ENCODE measurements at places on chromosomes 5 and 9.

GRCh38 chr5:71757590-71758543, 38.8 kb downstream of the CARTPT start:
- peak; percentile 61 for DNase-seq

GRCh38 chr5:143174714-143175398, 228.6 kb downstream of the NR3C1 start:
- DNase-seq, result no peak

DNA sequence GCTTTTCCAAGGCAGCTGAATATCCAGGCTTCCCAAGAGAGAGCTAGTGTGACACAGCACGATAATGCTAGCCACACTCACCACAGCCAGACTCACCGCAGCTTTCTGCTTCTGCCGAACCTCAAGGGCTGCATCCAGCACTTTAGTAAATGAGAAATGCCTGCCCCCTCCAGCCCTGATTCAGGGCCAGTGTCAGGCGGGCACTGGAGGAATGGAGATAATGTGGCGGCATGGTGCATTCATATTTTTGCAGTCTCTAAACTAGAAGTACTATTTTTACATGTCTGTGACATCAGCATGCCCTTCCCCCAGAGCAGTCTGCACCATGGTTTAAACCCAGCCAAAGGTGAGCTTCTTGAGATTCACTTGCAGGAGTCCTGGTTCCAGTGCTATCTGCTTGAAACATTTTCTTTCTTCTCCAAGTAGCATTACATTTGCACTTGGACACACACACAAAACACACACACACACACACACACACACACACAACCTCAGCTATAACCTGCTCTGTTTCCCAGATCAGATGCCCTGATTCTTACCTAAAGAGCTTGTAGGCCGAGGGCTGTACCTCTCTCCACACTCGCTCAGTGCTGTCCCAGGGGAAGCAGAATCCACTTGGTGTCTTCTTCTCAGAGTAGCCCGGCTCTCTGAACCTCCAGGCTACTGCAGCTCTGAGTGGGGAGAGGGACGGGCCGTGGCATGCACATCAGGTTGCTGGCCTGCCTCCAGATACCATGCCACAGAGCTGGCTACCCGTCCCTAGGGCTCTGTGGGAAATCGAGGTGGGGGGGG, at the start of gene FGF1:
FGF1 (minus strand) TSS at position 673 of the 792 bp plus-strand sequence. CDS start 71,963 bp downstream, outside the sequence.
- DNase-seq, result no peak

DNA sequence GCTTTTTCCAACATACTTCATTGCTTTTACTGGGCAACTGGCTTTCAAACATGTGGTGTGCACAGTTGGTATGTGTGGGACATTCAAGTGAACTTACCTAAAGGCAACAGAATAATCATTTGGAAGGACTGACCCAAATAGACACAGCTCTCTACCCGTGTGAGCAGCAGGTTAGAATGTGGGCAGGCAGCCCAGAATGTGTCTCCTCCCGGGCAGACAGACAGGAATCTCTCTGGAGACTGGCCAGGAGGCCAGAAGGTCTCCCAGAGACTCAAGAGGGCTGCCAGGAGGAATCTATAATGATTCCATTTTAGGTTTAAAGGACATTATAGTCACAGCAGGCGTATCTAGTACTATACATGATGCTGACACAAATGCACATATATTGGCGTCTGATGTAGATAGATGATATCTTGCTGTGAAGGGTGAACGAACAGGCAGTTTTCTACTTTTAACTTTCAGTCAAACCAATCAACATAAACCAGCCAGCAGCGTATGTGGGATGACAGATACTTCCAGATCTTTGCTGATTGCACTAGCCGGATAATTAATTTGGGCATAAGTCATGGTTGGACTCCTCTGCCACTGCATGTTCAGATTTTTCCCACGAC, 297.4 kb upstream of the ZNF608 start:
- DNase-seq, result no peak

GRCh38 chr9:36892279-36892678, 141.8 kb downstream of the PAX5 start:
- no peak for DNase-seq

- no peak for DNase-seq
Measured at GRCh38 chr5:68112658-68113057, 102.9 kb upstream of the PIK3R1 start.

- DNase-seq, result no peak
Measured at GRCh38 chr5:131563434-131564228, 71.4 kb downstream of the RAPGEF6 start.

GRCh38 chr5:73694089-73694488, 68.1 kb downstream of the ARHGEF28 start:
- no peak for DNase-seq

GRCh38 chr5:143313298-143313852, 90.1 kb downstream of the NR3C1 start:
- DNase-seq, result no peak

DNA sequence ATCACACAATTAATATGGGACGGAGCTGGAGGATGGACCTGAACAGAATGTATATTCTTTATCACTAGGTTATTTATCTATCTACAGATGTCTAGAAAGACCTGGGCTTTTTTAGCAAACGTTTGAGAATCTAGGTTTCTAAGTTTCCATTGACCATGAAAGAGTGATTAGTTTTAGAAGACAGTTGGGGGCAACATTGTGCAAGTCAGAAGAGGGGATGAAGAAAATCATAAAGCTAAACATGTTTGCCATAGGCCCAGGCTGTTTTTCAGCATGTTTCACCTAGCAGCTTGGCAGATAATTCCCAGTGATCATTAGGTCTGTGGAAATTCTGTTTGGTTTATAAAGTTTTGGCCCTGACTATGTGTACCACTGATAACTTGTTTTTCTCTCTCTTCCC, 44.1 kb upstream of the CDKN2B start:
- DNase-seq, result no peak

DNA sequence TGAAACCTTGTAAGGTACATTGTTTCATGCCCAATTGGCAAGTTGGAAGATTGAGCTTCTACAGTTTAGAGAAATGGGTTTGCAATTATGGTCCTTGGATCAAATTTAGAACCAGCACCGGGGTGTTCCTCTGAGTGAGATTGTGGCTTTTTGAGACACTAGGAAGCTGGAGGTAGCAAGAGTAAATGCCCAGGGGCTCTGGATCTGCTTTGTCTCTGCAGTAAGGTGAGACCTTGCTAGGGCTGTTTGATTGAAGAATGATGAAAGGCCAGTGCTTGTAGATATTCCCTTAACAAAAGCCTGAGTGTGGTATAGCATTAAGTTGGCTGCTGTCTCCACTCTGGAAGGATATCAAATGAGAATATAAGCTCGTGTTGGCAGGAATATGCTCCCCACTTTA, 36.0 kb downstream of the WWC1 start:
- DNase-seq, result no peak

GRCh38 chr5:170362102-170362501, 27.1 kb downstream of the KCNMB1 start:
- no peak for DNase-seq

- DNase-seq, result peak; percentile 53
Measured at GRCh38 chr9:133591116-133591910, 17.9 kb downstream of the FAM163B start.

DNA sequence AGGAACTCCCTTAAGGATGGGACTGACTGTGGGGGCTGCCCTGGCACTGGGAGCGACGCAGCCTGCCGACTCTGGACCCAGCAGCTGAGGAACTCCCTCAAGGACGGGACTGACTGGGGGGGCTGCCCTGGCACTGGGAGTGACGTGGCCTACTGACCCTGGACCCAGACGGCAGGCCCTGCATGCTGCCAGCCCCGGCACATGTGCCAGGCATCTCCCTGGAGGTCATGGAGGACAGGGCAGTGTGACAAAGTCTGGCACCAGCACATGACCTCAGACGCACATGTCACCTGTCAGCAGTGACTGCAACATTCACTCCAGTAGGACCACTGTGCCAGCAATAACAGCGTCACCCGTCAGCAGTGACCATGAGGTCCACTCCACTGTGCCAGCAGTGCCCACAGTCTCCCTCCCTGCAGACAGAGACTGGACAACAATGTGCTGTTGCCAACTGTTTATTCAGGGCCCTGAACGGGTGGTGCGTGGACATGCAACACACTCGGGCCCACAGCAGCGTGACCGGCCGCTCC, 4.5 kb downstream of the FBXW5 start:
- no peak for DNase-seq

- DNase-seq, result no peak
Measured at GRCh38 chr5:180141068-180141660, 67.8 kb downstream of the RASGEF1C start.

- DNase-seq, result no peak
Measured at GRCh38 chr5:2992806-2993205, 241.3 kb upstream of the IRX2 start.

GRCh38 chr9:104810421-104811339, 46.8 kb downstream of the NIPSNAP3B start:
- DNase-seq, result no peak

- DNase-seq, result no peak
Measured at GRCh38 chr9:134630861-134631260, 10.7 kb upstream of the COL5A1 start.

GRCh38 chr5:172453206-172453985, 929 bp downstream of the SH3PXD2B start:
- DNase-seq, result peak; percentile 51

DNA sequence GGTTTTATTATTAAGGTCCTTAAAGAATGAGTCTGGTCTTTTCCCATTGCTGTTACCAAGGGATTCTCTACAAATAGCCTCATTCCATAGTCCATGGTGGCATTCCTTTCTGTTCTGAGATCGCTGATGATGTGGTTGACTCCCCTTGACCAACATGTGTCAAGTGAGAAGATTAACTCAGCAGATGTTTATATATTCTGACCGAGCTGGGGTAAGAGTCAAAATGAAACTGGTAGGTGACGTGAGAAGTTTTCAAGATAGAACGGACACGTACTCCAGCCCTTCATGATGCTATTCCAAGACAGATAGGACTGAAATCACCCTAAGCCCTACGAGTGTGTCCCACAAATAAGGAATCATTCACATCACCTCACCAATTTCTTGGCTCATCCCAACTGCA, 155.5 kb upstream of the WWC1 start:
- no peak for DNase-seq

- DNase-seq, result no peak
Measured at GRCh38 chr5:135561266-135561665, 17.5 kb downstream of the CXCL14 start.

GRCh38 chr9:127180457-127181314, 58.3 kb upstream of the ANGPTL2 start:
- DNase-seq, result no peak

DNA sequence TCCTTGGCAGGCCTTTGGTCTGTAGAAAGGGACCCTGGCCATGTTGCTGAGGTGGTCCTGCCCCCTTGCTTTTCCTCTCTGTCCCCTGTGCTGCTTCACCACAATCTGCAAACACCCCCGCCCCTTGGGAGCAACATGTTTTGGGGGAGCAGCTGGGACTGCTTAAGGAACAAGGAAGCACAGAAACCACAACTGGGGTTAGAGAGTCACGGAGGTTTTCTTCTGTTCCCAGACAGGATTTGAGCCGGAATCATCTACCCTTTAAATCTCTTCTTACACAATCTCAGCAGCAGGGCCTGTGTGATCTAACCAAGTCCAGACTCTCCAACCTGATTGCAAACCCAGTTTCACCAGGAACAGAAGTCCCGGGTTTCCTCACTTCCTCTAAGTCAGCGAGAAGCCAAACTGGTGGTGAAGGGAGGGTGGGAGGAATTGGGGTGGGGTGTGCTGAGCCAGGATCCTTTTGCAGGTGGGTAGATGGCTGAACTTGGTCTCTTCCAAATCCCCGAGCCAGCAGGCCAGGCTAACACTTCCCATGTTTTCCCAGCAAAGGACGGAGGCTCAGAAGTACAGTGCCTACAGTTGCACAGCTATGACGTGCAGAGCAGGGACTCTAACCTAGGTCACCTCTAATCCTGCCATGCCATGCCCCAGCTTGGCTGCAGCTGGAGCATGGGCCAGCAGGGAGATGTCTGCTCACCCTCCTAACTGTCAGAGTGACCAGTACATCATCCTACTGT, 25.0 kb downstream of the SH3PXD2B start:
- no peak for DNase-seq

- no peak for DNase-seq
Measured at GRCh38 chr5:173703466-173703865, 87.0 kb upstream of the BOD1 start.

DNA sequence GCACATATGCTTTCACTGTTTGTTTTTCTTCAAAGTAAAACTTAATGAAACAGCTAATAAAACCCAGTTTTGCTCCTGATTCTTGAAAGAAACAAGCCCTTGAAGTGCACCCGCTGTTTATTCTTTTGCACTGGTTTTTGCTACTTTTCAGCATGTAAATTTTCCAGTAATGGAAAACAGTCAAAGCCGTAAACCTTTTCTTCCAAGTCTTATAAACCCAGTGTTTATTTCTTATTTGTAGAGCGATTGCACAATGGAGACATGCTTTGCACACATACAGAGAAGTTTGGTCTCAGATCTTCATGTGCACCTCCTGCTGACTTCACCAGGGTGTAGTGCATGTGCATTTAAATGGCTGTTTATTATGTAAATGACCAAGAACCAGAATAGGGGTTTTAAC, 51.8 kb downstream of the ATG10 start:
- DNase-seq, result no peak

- peak; percentile 16 for DNase-seq
Measured at GRCh38 chr5:139795074-139796001, at the start of gene PSD2. TSS of gene PSD2 (plus strand) at chr5:139795808. CDS start at chr5:139809441, 13,633 bp downstream.

DNA sequence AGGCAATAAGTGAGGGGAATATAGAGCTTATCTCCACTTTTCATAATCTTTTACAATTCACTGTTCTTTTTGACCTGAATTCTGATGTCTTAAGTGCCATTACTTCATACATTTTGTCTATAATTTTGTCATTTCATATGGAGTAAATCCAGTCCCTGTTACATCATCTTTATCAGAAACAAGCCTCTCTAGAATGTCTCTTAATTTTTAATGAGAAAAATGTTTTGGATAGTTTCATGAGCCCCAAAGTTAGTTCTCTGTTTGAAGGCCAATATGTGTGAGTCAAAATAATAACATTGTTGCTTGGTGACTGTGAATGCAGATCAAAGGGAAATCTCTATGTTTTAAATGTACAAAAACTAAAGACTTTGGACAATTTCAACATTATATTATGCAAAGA, 329.6 kb upstream of the ARRDC3 start:
- no peak for DNase-seq

DNA sequence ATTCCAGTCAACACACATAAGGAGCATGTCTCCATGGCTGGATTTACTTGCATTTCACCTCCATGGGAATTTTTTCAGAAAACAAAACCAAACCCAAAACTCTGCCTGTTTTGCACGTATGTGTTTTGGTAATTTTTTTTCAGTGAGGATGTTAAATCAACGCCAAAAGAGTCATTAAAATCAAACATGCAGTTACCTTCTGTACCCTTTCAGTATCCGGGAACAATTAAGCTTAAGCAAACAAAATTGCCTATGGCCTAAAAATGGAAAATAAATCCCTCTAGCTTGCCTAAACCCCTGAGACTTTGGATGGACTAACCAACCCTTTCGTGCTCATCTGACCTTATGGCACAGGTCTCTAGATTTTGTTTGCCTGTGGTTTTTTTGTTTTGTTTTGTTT, 209.2 kb upstream of the KLF4 start:
- DNase-seq, result peak; percentile 16

- DNase-seq, result no peak
Measured at GRCh38 chr9:326667-327066, 112.0 kb downstream of the DOCK8 start.

GRCh38 chr9:94084314-94084713, at the start of gene PTPDC1:
TSS of gene PTPDC1 (plus strand) at chr9:94084464. CDS start at chr9:94084531, 67 bp downstream.
- peak; percentile 32 for DNase-seq

GRCh38 chr5:141783005-141783946, 94.9 kb downstream of the PCDH1 start:
- DNase-seq, result peak; percentile 49

GRCh38 chr9:115127191-115127817, 9.3 kb upstream of the TNC start:
- no peak for DNase-seq
